Cardiac fibroblast (primary cell): ENCODE measurements at places on chromosomes 6 and 20.

- DNase-seq, result peak; percentile 84
Measured at GRCh38 chr6:141464490-141464889, 668.2 kb upstream of the GJE1 start.

DNA sequence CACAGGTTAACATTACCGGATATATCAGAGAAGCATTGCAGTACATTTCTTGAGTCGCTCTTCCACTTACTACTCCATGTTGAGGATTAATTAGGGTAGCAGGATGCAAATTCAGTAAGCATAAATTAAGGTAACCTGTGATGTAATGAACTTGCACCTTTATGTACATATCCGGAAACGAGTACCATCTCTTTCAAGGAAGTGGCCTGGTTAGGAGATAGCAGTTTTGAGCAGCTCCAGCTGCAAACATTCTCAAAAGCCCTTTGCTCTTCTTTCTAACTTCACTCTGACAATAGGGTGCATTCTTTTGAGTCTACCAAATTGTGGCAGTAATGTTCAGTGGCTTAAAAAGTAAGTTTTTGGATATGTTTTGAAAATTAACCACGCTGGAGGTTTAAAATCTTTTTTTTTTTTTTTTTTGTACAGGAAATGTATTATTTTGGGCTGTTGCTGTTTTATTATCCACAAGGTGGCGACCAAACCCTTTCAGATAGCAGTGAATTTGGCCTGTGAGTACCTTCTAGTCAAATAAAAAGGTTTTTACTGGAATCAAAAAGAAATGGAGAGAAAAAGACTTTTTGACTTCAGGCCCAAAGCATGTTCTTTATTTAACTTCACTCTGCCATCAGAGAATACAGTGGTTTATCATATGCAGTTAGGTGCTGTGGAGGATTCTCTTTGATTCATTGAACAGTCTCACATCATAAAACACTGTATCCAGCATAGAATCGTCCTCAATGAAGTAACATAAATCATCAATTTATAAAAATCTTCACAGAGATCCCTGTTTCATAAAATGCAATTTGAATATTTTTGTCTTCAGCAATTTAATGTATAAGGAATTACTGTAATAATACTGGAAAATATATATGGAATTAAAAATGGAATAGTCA, 8.9 kb downstream of the FAM217B start:
- peak; percentile 77 for DNase-seq

DNA sequence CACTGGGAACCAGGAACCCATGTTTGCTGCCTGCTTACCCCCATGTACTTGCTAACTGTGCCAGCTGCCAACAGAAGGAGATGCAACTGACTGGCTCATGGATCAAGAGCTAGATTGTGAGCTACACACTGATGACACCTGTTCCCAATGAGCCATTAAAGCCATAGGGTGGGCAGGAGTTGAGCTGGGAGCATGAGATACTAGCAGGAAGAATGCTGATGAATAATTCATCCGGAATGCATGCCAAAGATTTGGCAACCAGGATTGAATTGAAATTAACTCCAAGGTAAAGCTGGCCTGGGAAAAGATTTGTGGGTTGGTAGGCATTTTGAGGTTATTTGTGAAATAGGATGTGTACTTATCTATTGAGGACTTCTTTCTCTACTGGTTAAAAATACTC, 631.1 kb downstream of the KIF16B start:
- no peak for DNase-seq

DNA sequence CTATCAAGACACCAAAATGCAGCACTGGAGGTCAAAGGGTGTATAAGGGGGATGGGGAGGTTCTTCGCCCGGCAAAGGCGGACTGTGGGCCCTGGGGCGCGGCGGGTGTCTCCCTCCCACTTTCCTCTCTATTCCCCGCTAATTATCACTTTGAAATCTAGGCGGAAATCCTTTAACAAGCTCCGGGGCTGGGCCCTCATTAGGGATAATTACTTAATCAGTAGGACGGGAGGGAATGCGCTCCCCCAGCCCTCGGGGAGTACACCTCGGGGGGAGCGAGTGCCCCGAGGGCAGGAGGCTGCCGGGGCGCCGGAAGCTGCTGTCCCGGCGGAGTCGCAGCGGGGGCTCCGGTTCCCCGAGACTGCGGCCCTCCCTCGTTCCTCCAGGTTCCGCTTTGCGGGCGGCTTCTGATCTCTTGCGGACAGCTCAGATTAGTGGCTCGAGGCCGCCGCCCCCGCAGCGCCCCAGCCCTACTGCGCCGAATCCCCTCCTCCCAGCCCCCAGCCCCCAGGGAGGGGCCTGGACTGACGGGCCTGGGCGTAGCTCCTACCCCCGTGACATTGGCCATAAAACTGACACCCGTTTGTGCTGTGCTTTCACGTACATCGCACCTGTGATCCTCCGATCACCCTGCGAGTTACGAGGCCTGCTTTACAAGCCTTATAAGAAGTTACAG, 14.7 kb downstream of the MUCL3 start:
- DNase-seq, result peak; percentile 9

GRCh38 chr20:49384437-49385434, 97.7 kb downstream of the KCNB1 start:
- DNase-seq, result peak; percentile 62

- peak; percentile 92 for DNase-seq
Measured at GRCh38 chr6:155154158-155154830, 109.5 kb upstream of the CLDN20 start.

GRCh38 chr20:50872560-50873425, 58.4 kb downstream of the ADNP start:
- no peak for DNase-seq

GRCh38 chr6:100988391-100988984, 107.4 kb upstream of the ASCC3 start:
- no peak for DNase-seq

DNA sequence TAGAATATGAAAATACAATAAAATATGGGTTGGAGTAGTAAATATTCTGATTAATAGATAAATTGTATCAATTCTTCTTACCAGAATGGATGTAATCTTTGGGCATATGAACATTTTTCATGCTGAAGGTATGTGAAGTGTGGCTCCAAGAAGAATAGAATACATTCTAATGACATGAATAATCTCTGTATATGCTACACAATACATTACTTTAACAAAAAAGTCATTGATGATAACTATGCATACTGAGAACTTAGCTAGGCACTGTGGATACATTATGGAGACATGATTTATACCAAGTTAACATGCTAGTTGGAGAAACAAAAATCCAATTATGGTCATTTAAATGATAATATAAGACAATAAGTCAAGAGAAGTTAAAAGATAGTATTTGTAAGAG, 62.7 kb upstream of the HDAC2 start:
- DNase-seq, result peak; percentile 29

GRCh38 chr20:44209686-44210405, 725 bp downstream of the OSER1 start:
- DNase-seq, result peak; percentile 42

DNA sequence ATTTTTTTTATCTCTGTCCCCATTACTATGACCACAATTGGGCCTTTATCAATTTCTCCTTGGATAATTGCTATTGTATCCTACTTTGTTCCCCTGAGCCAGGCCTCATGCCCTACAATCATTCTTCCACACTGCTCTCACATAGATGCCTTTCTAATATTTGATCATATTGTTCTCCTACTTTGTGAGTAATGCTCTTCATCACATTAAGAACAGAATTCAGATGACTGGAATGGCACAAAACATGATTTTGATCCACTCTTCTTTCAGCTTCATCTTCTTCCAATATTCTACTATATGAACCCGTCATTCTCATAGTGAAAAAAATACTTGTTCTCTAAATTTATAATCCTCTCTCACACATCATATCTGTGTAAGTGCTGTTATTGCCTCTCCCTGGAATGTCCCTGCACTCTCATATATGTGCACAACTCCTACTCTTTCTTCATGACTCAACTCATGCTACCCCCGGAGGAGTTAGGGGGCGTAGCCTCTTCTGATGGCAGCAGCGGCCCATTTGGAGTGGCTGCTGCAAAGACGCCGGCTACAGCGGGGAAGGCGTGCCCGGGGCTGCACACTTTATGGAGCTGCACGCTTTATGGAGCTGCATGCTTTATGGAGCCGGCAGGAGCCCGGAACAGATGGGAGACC, 25.3 kb upstream of the HACE1 start:
- DNase-seq, result no peak

GRCh38 chr6:96002576-96002910, 13.2 kb upstream of the FUT9 start:
- DNase-seq, result no peak
